ENCODE measurements at places on chromosomes 2 and 18.
A peak's percentile ranks its signal among the peaks of the same experiment; 100 is the strongest.

- DNase-seq = no peak
These were observed 187.1 kb downstream of the DYM start for GRCh38 chr18:49273241-49273880.

DNA sequence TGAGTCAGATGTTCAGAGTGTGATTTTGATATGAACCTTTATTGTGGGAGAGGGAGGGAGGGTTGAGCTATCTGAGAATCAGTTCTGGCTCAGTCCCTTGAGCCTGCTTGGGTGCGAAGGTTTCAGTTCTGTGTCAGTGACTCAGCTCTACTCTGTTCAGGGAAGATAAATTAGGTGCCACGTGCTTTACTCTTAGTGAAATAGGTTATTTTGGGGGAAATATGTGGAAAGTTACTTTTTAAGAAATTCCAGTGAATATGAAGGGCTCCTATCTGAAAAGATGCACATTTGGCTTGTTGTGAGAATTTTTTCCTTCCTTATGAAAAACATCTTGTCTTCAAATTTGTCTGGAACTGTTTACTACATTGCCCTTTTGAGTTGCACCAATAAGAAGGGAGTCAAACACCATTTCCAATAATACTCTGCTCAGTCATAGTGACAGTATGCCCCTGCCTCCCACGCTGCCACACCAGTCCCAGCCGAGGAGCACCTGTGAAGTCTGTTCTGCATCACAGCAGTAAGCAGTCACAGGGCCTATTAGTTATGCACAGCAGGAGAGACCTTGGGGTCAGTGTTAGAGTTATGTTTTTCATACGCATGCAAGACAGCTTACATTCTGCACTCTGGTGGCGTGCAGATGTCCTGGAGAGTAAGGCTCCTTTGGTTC, 32.8 kb upstream of the DNAH7 start:
- DNase-seq = no peak

GRCh38 chr2:167069855-167070254, 181.6 kb downstream of the XIRP2 start:
- DNase-seq = no peak

DNA sequence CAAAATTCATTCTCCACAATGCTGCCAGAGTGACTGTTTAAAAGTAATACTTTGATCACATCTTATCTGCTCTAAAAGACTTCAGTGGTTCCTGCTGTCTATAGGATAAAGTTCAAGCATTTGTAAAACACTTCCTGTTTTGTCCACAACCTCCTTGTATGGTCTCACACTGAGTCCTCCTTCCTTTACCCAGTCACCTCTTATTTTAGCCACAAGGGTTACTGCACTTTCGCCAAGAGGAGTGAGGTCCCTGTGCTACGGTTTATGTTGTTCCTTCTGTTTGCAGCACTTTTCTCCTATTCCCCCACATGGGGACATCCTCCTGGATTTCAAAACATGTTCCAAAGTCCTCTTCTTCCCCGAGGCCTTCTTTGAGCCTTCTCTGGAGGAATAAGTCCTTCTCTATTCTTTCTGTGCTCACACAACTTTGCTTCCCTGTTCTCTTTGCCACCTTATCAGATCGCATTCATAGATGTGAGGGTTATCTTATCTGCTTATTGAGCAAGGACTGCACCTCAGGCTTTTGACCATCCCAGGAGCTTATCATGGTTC, 112.2 kb upstream of the NABP1 start:
- DNase-seq = no peak

DNA sequence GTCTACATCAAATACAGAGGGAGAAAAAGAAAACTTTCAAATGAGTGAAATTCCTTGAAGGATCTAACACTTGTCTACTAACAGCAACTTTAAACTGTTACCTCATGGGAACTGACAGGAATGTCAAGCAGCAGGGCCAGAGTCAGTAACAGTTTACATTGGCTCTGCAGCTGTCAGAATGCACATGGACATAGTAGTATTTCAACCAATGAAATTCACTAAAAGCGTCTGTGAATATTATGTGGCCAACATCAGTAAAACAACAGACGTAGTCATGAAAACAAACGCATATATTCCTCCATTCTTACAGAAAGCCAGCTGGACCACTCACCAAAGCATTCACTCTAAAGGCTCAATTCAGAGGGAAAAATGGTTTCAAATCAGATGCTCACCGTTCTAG, 79.3 kb upstream of the RNU4ATAC start:
- DNase-seq = no peak

GRCh38 chr18:49751427-49752094, 61.8 kb downstream of the ACAA2 start:
- DNase-seq = no peak

- DNase-seq = no peak
These were observed 1.2 kb upstream of the DSC2 start for GRCh38 chr18:31103423-31103822.

GRCh38 chr2:10413503-10413902, 34.6 kb downstream of the ODC1 start:
- DNase-seq = peak; percentile 63

GRCh38 chr2:68643011-68643873, at the start of gene PROKR1:
TSS of gene PROKR1 (plus strand) at chr2:68643579. CDS start at chr2:68645822, 2,243 bp downstream.
- DNase-seq = no peak

DNA sequence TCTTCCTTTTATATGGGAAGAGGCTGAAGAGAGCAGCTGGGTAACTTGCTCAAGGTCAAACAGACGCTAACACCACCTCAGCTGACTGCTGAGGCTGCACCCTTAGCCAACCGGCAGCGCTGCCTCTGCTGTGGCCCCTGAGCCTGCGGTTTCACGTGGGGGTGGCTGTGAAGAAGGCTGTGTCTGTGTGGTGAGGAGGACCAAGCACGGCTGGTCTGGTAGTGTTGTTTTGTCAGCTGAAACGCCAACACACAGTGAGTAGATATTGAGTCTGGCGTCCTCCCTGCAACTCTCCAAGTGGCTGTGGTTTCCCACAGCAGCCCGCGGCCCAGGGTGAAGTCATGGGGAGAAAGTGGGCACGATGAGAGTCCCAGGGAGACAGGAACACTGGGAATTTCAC, 69.6 kb downstream of the THNSL2 start:
- DNase-seq = peak; percentile 72

GRCh38 chr2:1631292-1632001, 112.9 kb downstream of the PXDN start:
- no peak for DNase-seq

- no peak for DNase-seq
These were observed 10.7 kb downstream of the SLC25A12 start for GRCh38 chr2:171883275-171883893.

GRCh38 chr2:138942466-138942865, 162.3 kb upstream of the NXPH2 start:
- DNase-seq = no peak

DNA sequence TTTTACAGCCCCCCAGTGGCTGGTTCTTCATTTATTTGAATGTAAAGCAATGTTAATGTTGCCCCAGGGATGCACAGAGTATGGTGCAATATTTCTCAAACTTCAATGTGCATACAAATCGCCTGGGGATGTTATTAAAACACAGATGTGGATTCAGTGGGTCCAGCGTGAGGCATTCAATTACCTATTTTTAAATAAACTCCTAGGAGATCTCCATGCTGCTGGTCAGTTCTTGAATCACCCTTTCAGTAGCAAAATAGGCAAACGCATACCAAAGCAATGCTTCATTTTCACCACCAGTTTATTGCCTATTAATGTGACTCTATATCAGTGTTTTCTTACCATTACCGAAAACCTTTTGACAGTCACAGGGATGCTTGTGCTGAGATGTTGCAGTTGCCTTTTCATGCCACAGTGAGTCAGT, 530.7 kb downstream of the CBLN2 start:
- DNase-seq = no peak

All from RCC 7860 (cell line).